ENCODE measurements at places on chromosomes 11 and 22.

DNA sequence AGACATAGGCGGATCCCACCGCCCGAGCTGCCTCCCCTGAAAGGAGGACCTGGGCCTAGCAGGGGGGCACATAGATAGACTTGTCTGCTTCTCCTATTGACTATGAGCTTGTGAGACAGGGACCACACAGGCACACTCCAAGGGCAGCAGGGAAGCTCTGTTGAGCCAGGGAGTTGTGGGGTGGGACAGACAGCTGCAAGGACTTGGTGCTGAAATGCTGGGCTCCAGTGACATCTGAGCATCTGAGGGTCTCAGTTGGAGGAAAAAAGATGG is 53.4 kb upstream of the ANO1 start:
- no peak for DNase-seq

GRCh38 chr11:1458340-1459218 is 28.0 kb downstream of the MOB2 start:
- DNase-seq, result no peak

- no peak for DNase-seq
Measured at GRCh38 chr11:68140496-68141245, 19.5 kb upstream of the CHKA start.

DNA sequence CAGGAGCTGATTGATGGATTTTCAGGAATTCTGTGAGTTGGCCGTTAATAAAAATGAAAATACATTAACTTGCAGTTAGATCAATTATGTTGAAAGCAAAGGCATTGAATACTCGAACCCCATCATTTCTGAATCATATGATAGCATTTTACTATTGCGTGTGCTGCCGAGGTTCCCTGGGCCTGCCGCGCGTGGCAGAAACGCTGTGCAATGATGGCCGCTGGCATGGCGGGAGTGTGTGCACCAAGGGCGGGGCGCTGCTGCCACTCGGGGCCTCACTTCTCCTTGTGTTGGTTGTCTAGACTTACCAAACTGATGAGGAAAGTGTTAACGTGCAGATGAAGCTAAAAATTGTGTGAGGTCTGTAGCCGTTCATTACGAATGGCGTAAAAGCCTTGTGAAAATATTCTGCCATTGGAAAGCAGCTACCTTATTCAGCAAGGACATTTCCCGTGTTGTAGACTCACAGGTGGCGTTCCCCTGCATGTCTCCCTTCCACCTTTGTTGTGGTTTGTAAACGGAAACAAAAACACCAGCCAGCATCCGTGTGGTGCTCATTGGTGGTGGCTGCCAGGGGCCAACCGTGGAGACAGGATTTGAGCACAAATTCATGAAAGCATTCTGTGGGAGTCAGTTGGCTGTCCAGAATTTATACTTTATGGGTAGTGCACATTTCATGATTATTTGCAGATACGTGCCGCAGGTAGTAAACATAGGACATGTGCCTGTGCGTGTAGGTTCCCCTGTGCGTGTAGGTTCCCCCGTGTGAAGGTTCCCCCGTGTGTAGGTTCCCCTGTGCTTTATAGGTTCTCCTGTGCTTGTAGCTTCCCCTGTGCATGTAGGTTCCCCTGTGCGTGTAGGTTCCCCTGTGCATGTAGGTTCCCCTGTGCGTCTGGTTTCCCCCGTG is 5.9 kb upstream of the GRAMD4 start:
- peak; percentile 53 for DNase-seq

DNA sequence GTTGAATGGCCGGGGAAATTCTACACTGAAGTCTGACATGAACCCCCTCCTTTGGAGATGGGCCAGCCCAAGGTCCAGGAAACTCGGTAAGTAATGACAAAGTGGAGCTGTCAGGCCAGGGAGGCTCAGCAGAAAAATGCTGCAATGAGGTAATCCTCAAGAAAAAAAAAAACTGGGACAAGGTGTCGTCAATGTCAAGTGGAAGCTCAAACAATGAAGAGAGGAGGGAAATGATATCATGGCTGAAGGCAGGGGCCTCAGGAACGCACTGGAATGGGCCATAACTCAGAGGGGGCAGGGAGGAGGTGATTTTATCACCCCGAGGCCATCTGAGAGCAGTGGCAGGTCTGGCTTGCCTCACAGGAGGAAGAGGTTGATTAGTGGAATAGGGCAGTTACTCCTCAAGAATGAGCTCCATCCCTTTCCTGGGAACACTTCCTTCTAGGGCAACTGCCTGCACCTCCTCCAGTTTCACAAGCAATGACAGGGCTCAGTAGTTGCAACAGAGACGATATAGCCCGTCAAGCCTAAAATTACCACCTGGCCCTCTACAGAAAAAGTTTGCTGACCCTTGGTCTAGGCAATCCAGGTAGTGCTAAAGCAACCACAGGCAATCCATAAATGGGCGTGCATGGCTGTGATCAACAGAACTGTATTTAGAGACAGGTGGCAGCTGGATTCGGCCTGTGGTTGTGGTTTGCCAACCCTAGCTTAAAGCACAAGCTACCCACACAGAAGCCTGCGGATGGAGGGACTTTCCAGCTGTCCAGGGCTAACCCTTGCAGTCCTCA is 65.2 kb downstream of the FBXO7 start:
- DNase-seq, result no peak

DNA sequence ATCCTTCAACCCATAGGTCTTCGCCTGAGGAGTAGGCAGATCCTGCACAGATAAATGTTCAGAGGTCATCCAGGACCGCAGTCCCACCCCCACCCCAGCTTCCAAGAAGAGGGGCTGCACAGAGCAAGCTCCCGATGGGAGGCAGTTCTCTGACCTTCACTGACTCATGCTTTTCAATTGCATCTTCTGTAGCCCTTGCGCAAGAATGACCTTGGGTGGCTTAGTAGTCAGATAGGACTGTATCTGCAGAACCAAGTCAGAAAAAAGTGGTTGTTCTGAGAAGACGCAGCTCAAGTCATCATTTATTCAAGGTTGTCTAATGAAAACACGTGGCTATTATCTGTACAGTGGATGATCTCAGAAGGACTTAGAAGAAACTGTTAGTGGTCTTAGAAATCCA is 16.4 kb upstream of the GRAMD1B start:
- DNase-seq, result no peak

DNA sequence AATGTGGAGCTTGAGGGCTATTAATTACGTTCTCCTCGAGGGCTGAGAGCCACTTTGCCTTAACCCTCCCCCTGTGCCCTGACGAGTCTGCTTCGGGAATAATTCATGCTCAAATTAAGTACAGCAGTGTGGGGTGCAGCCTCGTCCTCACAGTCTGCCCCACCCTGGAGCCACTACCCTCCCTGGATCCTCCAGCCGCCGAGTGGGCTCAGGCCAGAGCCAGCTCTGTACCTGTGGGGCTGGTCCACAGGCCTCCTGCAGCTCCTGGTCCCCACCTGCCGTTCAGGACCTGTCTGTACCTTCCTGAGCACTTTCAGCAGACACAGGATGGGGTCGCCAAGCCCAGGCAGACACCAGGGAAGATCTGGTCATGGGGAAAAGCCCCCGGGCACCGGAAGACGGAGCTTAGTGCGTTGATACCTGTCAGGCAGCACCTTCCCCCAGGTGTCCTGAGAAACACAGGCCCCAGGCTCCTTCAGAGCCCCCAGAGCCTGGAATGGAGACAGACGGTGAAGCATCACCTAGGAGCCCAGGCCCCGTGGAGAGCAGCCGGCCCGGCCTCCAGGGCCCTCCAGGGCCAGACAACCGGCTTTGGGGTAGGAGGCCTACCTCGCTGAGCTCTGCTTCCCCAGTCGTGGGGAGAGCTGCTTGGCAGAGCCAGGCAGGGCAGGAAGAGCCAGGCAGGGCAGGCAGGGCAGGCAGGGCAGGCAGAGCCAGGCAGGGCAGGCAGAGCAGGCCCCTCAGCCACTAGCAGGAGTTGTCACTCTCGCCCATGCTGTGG is 9.7 kb downstream of the TSPAN32 start:
- DNase-seq, result no peak

DNA sequence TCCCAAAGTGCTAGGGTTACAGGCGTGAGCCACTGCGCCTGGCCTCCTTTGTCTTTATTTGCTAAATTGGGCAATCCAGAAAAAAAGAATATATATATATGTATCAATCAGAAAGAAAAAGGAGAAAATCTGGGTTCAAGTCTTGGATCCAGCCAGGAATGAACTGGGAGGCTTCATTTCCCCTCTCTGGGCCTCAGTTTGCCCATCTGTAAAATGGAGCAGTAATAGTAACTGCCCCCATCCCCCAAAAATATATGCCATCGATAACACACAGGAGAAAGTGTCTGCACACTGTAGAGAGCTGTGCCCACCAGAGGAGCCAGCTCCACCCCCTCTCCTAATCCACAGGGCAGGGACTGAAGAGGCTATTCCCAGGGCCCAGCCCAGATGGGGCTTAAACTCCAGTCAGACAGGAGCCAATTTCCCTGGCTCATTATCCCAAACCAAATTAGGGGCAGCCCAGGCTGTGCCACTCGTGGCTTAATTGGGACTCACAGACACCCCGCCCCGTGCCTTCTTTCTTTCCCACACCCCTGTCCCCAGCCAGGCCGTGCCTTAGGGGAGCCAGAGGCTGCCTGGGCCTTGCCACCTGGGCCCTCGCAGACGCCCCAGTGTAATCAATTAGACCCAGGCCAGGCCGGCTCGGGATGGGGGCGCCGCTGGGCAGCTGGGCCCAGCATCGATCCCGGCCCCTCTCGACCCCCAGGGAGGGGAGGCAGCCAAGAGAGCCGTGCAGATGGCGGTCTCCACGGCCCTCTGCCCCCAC is 171.5 kb downstream of the MN1 start:
- no peak for DNase-seq

- DNase-seq, result no peak
Measured at GRCh38 chr11:76729214-76729613, 53.9 kb upstream of the TSKU start.

DNA sequence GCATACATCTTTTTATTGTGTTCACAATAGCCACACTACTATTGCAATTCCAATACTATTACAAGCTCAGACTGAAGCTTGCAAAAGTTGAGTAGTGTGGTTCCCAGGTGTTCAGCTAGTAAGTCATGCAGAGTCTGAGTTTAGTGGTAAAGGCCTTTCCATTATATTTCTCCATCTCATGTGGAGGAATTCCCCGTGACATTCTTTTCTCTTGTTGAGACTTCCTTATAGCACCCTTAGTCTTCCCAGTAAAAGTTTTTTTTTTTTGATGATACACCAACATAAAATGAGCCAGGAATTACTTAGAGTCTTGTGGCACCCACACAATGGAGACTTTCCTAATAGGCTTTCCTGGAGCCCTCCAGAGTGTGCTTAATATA is 110.8 kb downstream of the UVRAG start:
- DNase-seq, result no peak

DNA sequence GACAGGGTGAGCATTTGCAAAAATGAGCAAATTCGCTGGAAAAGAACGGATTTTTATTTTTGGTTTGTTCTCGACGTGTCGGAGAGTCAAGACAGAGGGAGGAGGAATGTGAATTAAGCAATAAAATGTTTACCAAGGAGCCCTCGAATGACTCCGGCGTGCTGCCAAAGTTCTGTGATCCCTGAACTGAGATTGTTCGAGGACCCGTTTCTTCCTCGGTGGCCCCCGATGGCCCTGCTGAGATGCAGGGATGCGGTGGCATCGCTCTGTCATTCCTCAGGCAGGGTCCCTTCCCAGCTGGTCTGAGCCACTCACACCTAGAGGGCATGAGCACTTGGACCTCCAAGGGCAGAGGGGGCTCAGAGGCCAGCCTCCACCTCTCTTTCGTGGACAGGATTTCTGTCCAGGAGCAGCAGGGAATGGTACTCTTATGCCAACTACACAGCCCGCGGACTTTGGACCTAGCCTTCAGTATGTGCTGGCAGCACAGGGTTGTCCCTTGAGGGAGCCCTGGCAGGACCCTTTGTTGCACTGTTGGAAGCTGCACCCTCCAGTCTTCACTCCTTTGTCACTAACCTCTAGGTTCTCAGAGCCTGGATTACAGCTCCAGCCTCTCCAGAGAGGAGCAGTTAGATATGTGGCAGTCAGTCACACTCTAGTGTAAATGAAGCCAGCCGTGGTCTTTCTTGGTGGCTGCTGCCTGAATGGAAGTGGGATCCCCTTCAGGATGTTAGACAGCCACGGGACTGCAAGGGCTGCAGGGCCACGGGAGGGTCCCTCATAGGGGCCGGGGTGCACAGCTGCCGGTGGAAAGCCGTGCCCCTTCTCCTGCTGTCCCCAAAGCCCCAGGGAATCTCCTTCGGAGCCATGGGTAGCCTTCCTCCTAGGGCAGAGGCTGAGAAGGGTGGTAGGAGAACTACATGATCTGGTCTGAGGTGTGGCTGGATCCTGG is 109.4 kb upstream of the ANO1 start:
- DNase-seq, result no peak

- no peak for DNase-seq
Measured at GRCh38 chr11:117217141-117218084, 14.5 kb downstream of the PCSK7 start.

DNA sequence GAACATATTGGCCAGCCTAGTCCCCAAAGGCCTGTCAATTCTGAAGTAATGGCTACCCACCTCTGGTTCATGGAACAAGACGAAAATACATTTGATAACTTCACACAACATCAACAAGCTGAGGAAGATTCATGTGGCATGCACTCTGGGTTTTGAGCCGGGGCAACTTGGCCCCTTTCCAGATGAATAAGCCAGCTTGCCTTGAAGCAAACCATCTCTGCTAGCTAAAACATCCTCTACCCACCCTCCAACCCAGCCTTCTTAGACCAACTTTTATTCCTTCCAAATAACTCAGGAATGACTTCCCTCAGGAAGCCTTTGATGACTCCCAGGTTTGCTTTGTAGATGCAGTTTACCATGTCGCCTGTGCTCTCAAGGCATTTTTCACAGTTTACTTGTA is 94.4 kb downstream of the SLC1A2 start:
- no peak for DNase-seq

DNA sequence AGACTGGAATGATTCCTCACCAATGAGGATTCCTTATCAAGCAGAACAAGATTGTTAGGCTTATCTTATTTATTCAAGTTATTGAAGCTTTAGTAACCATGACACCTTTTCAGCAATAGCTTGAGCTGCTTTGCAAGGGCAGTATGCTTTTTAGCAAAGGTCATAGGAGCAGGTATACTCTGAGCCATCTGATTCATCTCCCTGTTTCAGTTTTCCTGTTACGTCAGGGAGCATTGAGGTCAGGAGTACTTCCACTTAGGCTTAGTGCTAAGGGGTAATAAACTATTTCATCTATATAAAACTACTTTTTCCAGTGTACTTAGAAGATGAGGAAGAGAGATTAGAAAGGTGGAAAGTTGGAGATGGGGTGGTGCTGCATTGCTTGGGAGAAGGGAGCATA is 17.7 kb upstream of the ANKRD42 start:
- DNase-seq, result no peak

DNA sequence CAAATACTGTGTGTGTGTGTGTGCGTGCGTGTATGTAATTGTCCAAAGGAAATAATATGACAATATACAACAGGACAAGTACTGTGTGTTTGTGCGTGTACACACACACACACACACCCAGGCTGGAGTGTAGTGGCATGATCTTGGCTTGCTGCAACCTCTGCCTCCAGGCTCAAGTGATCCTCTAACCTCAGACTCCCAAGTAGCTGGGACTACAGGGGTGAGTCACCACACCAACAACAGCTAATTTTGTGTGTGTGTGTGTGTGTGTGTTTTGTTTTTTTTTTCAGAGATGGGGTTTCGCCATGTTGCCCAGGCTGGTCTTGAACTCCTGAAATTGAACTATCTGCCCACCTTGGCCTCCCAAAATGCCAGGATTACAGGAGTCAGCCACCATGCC is 61.5 kb downstream of the NUP98 start:
- no peak for DNase-seq
